ENCODE measurements at places on chromosomes 16 and 17.

- no peak for DNase-seq
Measured at GRCh38 chr17:75596320-75597087, 8.9 kb downstream of the MYO15B start.

GRCh38 chr17:61511480-61512182 is 59.4 kb downstream of the TBX4 start:
- no peak for DNase-seq

GRCh38 chr16:726438-727290 is at the start of the genes CCDC78 and HAGHL:
CCDC78 (minus strand) TSS chr16:726443; CDS start chr16:726367, 76 bp downstream.
HAGHL (plus strand) TSS chr16:727106; CDS start chr16:727510, 404 bp downstream.
- DNase-seq: peak; percentile 65

- DNase-seq: no peak
Measured at GRCh38 chr17:57676543-57676942, 68.6 kb downstream of the CCDC182 start.

- DNase-seq: peak; percentile 45
Measured at GRCh38 chr17:74738051-74738996, 1.3 kb downstream of the RAB37 start.

DNA sequence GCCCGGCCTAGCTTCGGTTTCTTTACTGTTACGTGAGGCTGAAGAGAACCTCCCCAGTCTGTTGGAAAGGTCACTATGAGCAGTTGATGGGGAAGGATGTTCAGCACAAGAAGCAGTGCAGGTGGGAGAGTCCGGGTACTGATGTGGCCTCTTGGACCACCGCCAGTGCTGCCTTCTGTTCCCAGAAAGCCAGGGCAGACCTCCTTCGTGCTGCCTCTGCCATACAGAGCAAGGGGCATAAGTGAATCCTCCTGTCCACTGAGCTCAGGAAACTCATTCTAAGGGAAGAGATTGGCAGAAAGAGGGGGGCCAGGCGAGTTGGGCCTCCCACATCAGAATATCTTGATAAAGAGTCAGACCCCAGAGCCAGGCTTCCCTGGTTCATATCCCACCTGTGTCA is 3.7 kb downstream of the PPP4C start:
- DNase-seq: no peak

DNA sequence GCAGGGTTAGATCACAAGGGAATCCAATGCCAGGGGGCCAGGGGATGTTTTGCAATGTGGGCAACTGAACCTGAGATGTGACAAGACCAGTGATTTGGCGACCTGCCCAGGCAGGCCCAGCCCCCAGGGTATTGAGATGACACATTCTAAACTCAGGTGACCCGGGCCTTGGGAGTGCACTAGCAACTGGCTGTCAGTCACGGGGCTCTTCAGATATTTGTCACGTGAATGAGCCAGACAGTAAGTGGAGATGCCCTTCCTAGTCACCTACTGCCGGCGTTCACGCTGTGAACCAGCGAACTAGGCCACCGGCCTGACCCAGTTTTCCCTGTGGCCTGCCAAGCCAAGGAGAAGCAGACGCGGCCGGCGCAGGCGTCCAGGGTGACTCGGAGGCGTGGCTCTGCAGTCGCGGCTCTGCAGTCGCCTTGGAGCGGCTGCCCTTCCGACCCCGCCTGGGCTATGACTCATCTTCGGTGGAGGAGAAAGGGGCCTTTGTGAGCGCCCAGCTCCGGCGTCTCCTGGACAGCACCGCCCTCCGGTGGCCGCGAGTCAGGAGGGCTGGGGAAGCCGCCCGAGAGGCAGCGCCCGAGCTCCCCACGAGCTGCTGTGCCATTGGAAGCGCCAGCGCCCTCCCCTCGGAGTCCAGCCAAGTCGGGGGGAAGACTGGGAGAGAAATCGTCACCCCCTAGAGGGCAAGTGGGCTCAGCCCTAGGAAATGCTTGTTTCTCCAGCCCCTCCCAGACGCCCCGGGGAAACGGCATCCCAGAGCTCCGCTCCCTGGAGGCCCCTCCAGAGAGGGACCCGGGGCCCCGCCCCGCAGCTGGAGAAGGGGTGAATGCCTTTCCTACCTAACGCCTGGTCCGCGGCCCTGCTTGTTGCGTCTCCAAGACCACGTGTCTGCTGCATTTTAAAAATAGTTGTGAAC is 38.8 kb downstream of the WSB1 start:
- peak; percentile 92 for DNase-seq

DNA sequence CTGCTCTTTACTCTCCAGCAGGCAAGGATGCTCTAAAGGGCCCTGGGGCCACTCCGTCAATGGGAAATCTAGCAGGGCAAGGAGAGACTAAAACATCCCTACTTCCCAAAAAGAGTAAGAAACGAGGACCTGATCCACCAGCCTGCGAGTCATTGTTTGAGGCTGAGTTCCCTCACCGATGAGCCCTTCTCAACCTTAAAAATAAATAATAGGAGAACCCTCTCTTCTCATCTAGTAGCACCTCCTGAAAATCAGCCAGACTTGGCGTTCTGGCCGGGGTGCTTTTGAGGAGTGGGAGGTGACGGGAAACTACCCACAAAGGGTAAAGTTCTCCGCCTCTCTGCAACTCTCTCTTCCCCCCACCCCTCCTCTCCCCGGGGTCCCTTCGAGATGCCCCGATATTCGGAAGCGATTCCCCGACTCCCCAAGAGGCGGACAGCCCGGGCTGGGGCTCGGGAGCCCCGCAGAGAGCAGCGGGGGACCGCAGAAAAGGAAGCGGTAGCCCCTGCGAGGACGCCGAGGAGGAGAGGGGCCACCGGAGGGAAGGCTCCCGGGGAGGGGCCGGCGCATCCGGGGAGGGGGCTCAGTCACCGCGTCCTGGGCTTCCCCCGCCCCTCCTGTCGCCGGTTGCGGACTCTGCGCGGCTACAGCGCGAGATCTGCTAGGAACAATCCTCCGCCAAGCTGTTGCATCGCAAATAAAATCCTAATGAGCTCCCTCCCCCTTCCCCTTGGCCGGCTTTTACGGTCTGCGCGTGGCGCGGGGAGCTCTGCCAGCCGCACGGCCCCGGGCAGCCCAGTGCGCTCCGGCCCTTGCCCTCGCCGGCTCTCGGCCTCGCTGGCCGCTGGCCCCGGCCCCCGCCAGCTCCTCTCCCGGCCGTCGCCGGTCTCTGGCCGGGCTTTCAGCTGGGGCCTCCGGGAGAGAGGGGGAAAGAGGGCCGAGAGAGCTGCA is 1.3 kb downstream of the HOXB9 start:
- DNase-seq: no peak

DNA sequence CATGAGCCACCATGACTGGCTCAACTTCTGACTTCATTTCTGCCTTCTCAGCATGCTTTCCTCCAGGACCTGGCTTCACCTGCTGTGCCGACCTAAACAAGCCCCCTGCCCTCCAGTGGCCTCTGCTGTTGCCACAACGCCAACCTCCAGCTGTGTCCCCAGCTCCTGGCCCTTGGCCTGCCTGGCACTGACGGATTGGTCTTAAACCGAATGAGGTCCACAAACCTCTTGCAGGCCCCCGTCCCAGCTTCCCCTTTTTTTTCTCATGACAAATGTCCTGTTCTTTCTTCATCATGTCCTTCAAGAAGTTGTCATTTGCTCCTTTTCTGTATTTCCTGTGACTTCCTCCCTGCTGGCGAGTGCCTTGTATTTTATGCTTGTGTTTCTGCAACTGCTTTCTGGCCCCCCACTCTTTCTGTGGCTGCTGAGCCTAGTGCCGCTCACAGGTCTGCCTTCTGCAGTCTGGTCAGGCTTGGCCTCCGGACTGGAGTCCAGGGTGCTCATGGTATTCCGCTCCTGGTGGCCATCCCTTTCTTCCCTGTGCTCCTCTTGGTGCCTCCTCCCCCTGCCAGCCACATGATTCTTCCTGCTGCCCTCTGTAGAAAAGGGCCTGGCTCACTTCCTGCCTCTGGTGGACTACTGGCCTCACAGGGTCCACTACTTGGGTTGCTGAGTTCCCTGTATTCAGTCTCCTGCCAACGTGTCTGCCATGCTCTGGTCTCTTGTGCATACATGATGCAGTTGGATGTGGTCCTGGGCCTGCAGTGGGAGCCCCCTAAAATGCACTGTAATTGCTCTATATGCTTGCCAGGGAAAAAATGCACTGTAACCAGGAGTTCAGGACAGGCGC is 2.9 kb downstream of the ATP6V0C start:
- peak; percentile 43 for DNase-seq

DNA sequence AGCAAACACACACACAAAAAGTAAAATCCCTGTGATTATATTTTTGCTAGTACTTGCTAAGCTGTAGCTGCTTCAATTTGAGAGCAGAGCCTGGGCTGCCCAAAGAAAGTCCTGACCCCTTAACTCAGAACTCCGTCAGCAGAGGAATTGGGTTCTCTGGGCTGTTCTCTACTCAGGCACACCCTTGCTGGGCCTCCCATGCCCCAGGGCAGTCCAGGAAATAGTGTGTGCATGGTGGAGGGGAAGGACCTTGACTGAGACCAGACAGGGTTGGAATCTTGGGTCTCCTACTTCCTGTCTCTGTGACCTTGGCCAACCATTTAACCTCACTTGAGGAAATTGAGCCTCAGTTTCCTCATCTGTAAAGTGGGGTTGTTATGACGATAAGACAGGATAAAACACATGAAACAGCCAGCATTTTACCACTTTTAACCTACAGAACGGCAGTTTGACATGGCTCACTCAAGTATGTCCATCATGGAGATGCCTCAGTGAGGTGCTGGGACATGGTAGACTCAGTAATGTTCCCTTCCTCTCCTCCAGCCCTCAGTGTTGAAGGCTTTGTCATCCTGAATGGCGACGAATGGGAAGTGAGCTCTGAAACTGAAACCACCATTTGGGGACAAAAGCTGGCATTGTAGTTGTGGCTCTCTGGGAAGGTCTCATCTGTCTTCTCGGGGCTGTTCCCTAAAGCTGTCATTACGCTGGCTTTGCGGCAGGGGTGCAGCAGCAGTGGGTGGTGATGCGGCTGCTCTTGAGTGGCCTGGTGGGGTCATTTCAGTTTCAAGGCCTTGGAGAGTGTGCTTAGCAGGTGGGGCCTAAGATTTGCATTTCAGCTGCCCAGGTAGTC is 74.9 kb downstream of the CMIP start:
- peak; percentile 17 for DNase-seq

GRCh38 chr17:48122665-48123045 is 15.1 kb downstream of the SNX11 start:
- DNase-seq: no peak

- no peak for DNase-seq
Measured at GRCh38 chr16:49013727-49014080, 267.9 kb downstream of the CBLN1 start.

DNA sequence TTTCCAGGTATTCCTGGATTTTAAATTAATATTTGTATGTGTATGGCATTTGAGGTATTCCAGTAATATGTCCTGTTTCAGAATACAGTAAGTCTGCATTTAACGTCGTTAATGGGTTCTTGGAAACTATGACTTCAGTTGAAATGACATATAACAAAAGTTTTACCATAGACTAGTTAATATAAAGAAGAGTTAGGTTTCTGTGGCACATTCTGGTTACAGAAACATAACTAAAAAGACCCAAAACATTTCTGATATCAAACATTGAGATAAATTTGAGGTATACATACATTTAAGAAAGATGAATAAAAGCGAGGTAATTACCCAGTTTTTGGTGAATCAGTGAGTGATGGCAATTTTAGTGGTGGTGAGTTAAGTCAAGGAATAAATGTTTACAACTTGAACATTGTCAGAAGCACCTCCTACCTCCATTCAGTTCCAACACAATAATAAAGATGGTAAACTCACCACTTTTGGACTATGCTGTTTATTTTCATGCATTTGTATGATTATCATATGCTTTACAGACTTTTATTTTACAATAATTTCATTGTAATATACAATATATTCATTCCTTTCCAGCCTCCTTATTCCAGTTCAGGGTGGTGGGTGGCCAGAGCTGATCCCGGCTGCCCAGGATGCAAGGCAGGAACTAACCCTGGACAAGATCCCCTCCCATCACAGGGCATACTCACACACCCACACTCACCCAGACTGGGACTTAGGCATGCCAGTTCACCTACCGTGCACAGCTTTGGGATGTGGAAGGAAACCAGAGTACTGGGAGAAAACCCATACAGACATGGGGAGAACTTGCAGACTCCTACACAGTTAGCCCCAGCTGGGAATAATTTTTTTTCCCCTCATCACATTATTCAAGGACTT is 9.7 kb downstream of the LUC7L3 start:
- DNase-seq: no peak

DNA sequence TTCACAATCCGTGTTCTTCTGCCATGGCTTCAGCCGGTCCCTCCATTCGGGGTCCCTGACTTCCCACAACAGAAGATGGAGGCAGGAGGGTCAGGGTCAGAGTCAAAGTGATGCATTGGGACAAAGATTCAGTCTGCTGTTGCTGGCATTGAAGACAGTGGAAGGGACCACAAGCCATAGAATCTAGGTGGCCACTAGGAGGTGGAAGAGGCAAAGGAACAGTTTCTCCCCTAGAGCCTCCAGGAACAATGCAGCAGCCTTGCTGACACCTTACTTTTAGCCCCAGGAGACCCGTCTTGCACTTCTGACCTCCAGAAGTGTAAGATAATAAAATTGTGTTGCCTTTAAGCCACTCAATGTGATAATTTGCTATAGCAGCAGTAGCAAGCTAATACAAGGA is 55.9 kb downstream of the MFSD11 start:
- DNase-seq: peak; percentile 74

- DNase-seq: no peak
Measured at GRCh38 chr16:72159801-72160200, 12.2 kb downstream of the PMFBP1 start.

GRCh38 chr17:49738456-49739163 is 25.3 kb downstream of the FAM117A start:
- DNase-seq: no peak

GRCh38 chr17:47973541-47973940 is 2.6 kb downstream of the CDK5RAP3 start:
- no peak for DNase-seq

Data from NAMALWA (cell line).